Posterior vena cava (tissue), 2 donors: ENCODE measurements at places on chromosomes 1 and 21. TPM values are rescaled to one million over a fixed set of nuclear protein-coding genes. Genes with fewer than 3 reads are reported as not detected.

- DNase-seq, result no peak
Observed at GRCh38 chr1:165114022-165114888, 242.3 kb downstream of the LMX1A start.

AMY1C gene
- not detected for total RNA-seq

DNA sequence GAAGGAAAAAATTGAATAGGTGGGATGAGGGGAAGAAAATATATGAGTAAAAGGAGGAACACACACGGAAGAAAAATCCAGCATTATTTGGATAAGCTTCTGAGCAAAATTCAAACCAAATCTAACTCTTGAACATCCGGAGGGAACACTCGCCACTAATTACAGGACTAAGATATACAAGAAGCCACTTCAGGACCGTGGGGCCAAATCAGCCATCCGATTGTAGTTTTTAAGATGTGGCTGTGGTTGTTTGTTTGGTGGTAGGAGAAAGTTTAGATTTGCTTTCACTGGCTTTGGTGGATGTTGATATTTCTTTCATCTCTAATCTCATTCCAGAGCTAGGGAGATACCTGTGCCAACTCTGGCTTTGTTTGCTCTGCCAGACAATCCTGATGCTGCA is 43.7 kb upstream of the ADAMTS1 start:
- no peak for DNase-seq

- DNase-seq, result no peak
Observed at GRCh38 chr1:152168535-152168868, 9.5 kb upstream of the RPTN start.

TFF1 gene
- total RNA-seq, result not detected

DNA sequence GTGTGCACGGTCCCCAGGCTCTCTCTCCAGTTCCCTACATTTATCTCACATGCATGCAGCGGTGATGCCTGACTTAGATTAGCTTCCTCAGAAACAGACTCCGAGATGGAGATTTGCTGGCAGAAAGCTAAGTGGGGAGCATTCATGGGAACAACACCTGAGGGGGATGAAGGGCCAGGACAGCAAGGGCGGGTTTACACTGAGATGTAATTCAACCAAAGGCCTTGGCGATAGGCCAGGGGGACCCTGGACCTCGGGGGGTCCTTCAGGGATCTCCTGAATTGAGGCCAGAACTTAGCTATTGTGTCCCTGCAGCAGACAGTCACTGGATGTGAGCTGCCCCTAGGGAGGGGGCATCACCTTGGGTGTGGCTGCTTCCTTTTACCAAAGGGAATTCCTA is 246.1 kb upstream of the CSF3R start:
- no peak for DNase-seq

C4BPA gene
- not detected for total RNA-seq

MYOM3 gene
- total RNA-seq, result 0.83 TPM

WNT9A gene
- total RNA-seq, result 3.3 TPM

ASPM gene
- total RNA-seq, result 0.14 TPM

- no peak for DNase-seq
Observed at GRCh38 chr21:44263221-44263760, 1.6 kb upstream of the DNMT3L start.

TBX19 gene
- 1.2 TPM for total RNA-seq

- DNase-seq, result peak; percentile 61
Observed at GRCh38 chr1:54456921-54457529, 50.8 kb upstream of the SSBP3 start.
